T-cell (primary cell): ENCODE measurements at places on chromosomes 11 and 22. TPM values are rescaled to one million over a fixed set of nuclear protein-coding genes. Genes with fewer than 3 reads are reported as not detected.
A peak's percentile ranks its signal among the peaks of the same experiment; 100 is the strongest.

- no peak for DNase-seq
These were observed 405.2 kb downstream of the INSC start for GRCh38 chr11:15519911-15520310.

- no peak for DNase-seq
These were observed 1.5 kb upstream of the PLCB3 start for GRCh38 chr11:64249563-64250414.

Gene OR4D10
- total RNA-seq: not detected

DNA sequence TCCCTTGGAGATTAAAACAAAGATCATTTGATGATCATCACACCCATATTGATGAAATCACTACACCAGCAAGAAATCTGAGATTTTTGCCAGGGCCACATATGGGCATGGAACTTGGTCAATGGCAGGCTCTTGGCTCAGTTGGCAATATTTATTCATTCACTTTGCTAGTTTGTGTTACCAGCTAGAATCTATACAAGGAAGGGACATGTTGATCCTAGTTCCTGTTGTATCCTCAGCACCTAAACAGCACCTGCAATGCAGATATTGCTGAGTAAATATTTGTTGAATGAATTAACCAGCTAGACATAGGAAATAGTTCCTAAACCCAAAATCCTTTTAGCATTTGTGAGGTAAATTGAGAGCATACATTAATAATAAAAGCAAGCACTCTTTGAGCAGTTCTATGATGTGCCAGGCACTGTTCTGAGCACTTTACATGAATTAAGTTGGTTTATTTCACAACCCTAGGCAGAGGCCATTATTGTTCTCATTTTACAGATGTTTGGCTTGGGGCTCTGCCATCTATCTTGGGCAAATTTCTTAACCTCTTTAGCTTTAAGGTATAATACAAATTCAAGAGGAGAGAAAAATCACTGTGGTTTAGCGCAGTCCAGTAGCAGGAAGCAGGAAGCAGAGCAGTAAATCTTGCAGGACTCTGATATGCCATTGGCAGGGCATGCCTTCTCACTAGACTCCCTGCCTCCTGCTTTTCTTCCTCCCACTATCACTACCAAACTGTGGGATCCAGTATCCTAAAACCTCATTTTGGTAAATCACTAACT lies 1.6 kb downstream of the TRIM68 start:
- DNase-seq: no peak

Gene OR52I1
- not detected for total RNA-seq

DNA sequence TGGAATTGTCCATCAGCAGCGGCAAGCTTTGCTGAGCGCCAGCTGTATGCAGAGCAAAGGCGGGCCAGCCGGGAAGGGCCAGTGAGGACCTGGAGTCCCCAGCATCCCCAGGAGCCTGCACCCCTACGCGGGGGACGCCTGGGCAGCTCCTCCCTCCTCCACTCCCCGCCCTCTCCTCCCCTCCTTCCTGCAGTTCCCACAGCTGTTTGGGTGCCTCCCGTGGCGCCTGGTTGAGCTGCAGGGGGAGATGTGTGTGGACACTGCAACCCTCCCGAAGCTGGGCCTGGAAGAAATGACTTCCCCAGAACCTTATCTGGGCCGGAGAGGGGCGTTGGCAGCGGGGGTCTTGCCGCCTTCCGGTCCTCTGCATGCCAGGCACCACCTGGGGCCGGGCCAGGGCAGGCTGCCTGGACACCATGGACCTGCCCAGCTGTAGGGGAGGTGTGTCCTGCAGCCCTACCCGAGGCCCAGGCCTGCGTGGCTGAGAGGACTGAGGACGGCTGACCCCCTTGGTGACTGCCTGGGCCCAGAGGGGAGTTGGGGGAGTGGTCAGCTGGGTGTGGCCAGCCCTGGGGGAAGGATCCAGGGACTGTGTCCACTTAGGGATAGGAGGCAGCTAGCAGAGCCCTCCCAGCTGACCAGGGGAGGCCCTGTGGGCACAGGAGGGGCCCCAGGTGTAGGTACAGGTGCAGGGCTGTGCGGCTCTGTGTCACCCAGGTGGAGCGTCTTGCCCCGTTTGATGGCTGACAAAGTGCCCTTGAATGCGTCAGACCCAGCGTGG lies 16.8 kb upstream of the MUC6 start:
- DNase-seq: no peak

DNA sequence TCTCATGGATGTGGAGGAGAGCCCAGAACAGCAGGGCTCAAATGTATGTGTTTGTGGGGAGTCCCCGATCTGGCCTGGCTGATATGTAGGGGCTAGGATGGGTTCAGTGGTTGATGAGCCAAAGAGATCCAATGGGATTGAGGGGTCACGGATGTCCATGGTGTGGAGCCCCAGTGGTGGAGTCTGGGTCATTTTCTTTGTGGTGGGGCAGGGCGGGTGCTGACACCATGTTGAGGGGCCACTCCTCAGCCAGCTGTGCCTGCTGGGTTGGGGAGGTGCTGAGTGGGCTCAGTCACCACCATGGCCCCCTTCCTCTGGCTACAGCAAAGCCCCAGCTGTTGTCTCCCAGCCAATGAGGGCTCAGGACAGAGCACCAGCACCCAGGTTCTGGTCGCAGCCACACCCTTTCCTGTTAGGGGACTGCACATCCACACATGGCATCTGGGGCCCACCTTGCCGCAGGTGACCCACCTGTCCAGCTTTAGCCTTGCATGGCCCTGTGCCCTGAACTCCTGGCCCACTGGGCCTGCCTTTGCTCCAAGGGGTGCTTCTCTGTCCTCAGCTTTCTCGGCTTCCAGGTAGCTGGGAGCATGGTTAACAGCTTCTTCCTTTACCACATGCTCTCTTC lies 3.2 kb upstream of the GNAZ start:
- no peak for DNase-seq

Gene GNAZ
- total RNA-seq: 1.3 TPM

Gene OR2AG1
- total RNA-seq: not detected

Gene RAB39A
- 0.13 TPM for total RNA-seq

DNA sequence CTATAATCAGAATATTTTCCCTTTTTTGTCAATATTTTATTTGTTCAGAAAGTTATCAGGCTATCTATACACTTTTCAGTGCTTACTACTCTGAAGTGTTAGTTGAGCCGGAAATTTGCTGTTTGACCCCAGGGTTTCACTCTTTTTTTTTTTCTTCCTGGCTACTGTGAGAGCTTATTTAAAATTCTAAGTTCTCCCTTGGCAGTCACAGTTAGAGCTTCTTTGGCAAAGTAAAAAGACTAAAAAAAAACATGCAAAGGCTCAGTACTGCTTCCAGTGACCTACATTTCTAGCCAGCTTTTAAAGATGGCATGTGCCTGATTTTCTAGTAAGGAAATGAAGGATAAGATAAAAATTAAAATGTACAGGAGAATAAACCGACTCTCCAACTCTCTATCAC lies 48.4 kb downstream of the ELP4 start:
- no peak for DNase-seq

DNA sequence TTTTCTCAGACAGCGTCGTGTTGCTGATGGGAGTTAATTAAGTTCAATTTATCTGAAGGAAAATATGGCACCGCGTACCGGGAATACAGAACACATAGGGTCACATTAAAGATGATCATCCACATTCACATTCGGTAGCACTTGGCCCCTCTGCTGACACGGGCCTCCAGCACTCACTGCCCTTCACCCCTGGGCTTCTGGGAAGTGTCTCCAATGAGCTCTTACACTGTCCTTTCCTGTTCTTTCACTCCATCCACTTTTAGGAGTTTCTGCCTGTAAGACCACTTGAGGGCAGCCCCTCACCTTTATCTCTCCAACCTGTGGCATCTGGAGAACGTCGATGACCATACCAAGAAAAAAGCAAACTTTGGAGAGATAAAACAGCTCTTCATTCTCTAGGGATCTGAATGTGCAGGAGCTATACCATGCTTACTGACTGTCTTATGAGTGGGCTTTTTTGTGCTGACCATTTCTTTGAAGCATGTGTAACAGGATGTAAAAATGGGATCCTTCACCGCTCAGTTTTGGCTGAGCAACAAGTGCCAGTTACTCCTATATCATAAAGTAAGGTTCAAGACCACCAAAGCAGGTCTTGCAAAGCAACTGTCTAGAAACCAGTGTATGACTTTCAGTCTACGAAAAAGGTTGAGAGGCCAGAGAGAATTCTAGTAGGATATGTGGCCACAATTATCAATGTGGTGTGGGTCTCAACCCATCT lies 1.1 kb upstream of the SERGEF start:
- no peak for DNase-seq

DNA sequence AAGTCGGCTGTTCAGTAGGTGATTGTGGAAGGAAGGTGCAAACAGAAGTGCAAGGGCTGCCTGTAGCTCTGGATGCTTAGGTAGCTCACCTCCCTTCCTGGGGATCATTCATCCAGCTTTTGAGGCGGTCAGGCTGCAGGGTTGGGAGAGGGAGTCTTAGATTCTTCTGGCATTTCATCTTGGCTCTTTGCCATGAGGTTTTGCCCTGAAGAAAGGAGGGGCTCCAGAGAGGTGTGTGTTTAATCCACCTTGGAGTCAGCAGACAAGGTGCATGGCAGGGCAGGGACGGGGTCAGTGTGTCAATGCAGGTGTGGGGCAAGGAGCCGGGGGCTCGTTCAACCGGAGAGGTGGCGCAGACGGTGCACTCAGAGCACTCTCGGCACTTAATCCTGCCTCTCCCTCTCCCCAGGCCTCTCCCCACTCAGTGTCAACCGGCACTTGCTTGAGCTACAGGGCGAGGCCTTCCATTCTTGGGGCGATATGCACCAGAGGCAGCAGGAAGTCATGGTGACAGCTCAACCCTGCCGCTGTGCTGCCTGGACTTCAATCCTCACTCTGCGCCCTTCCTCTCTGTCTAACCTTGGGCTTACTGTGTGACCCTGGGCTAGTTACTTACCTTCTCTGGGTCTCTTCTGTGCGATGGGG lies 7.2 kb downstream of the ADAMTS15 start:
- no peak for DNase-seq

Gene P2RY6
- total RNA-seq: not detected

Gene ANGPTL5
- total RNA-seq: not detected

GRCh38 chr11:3103076-3103475 lies 45.9 kb upstream of the CARS1 start:
- no peak for DNase-seq

GRCh38 chr11:118434123-118434552 lies 2.2 kb upstream of the KMT2A start:
- no peak for DNase-seq

GRCh38 chr11:93239966-93240365 lies 42.2 kb upstream of the SLC36A4 start:
- no peak for DNase-seq

DNA sequence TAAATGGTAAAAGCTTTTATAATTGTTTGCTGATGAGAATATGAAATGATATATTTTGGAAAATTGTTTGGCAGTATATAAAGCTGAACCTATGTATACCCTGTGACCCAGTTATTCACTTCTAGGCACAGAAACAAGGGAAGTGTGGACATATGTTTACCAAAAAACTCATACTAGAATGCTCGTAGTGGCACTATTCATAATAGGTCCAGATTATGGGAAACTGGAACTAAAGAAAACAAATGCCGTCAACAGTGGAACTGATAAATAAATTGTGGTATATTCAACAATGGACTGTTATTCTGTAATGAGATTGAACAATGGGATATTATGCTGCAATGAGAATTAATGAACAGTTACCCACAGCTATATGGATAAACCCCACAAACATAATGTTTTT lies 32.8 kb downstream of the CSTPP1 start:
- DNase-seq: no peak

GRCh38 chr22:20464912-20465758 lies 27.5 kb upstream of the SCARF2 start:
- no peak for DNase-seq

DNA sequence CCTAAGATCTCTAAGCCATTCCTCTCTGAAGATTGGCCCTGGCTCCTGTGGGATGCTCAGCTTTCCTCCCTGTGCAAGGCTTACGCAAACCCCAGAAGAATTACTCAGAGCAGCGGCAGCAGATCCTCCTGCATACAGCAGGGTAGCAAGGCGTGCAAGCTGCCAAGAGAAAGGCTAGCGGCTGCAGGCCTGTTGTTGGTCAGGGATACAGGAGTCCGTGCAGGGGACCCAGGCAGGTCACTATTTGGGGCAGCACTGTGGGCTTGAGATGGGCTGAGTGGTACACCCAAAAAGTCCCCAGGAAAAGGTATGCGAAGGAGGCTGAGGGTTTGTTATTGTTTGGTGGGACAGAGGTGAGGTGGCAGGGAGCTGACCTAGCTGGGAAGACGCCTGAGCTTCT lies 1.5 kb downstream of the GLB1L2 start:
- DNase-seq: no peak

DNA sequence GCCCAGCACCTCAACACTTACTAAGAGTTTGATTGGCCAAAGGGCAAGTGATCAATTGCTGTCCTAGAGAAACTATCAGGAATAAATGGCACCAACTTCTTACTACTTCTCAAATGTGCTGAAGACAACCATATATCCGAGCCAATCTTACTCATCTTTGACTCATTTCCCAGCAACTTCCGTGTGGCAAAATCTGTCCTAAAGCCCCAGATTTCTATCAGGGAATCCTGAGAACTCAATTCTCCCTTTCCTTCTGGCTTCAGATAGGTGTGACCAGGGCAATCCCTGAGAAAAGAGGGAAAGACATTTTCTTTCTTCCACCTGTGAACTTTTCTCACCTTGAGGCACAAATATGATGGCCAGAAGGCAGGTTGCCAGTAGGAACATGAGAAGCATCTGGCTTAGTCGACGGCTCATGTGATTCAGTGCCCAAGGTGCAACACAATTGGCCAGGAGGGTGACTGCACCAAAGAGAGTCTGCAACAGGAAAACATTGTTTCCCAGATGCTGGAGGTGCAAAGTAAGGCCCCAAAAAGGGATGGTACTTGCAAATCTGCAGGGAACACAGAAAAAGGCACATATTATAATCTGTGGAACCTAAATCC lies 21.8 kb upstream of the SLC22A24 start:
- DNase-seq: no peak

DNA sequence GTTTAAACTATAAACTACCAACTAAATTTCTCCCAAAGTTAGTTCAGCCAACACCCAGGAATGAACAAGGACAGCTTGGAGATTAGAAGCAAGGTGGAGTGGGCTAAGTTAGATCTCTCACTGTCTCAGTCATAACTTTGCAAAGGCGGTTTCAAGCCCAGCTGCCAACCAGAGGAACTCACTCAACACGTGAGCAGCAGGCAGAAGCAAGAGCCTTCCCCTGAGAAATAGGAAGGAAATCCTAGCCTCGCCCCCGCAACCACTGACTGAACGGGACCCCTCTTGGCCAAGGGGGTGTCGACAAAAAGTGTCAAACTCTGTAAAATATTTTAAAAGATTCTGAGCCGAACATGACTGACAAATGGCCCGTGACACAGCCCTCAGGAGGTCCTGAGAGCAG lies 4.4 kb upstream of the KRTAP5-9 start:
- no peak for DNase-seq

- peak; percentile 24 for DNase-seq
These were observed 31.8 kb downstream of the BID start for GRCh38 chr22:17742527-17742902.

Gene SYT7
- 0.20 TPM for total RNA-seq

GRCh38 chr22:28013611-28014010 lies 94.6 kb upstream of the PITPNB start:
- no peak for DNase-seq

Gene WBP2NL
- total RNA-seq: 1.5 TPM

Gene ADAMTS15
- total RNA-seq: 0.03 TPM

Gene MMP11
- 3.3 TPM for total RNA-seq

GRCh38 chr11:114569801-114570200 lies 10.1 kb upstream of the NXPE1 start:
- no peak for DNase-seq

- DNase-seq: no peak
These were observed 35.3 kb downstream of the MYBPC3 start for GRCh38 chr11:47317064-47317828.

GRCh38 chr22:18905540-18906409 lies at the start of gene DGCR6:
Gene DGCR6 (plus strand): TSS chr22:18906320. CDS start chr22:18906375, 55 bp downstream.
- no peak for DNase-seq

Gene DKK3
- 3.7 TPM for total RNA-seq

- no peak for DNase-seq
These were observed 197.7 kb downstream of the CASP12 start for GRCh38 chr11:104700609-104701008.
